ENCODE measurements at places on chromosomes 6 and 20. TPM values are rescaled to one million over a fixed set of nuclear protein-coding genes. Genes with fewer than 3 reads are reported as not detected.

Gene ZNF318
- total RNA-seq, result 9.9 TPM

DNA sequence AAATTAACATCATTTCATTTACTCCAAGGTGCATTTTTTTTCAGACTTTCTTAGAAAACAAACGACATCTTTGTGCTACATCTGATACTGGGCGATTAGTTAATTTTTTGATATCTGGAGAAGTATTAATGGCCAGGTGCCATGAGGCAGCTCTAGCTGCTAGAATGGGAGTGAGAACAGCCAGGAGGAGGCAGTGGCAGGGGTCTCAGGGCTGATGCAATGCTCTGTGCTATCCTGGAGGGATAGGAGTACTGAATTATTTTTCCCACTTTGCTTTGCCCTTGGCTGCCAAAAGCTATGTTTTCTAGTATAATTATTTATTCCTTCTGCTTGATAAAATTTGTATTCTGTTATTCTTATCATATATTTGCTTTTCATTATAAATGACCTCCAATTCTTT lies 133.6 kb upstream of the NOX3 start:
- DNase-seq, result no peak

DNA sequence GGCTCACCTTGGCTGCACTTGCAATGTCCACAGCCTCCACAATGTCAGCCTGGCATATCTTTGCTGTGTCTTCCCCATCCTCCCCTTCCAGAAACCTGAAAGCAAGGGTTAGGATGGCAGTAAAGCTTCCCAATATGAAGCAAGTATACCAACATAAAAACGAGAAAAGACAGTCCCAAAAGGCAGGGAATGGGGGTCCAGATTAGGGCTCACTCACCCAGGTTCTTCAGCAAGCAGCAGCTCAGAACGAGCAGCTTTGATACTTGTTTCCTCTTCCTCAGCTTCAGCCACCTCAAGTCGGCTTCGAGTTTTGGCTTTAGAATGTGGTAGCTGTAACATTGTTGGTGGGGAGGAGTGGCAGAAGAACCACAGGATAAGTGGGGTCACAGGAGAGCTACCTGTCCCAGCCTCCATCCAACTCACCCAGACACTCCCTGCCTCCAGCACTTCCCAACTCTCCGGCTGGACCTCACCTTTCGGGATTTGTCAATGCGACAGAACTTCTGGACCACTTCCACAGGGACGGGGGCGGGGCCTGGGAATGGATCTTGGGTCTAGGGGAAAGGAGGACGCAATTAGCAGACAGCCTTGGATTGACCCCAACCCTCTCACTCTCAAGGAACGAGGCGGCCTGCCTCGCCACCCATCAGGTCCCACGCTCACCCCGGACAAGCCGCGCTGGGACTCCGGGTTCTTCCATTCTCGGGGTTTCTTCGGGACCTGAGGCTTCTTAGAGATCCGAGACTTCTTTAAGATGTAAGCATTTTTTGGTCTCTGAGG lies 708 bp downstream of the WDR46 start:
- no peak for DNase-seq

GRCh38 chr6:140966676-140967075 lies 1166.0 kb upstream of the GJE1 start:
- DNase-seq, result no peak

DNA sequence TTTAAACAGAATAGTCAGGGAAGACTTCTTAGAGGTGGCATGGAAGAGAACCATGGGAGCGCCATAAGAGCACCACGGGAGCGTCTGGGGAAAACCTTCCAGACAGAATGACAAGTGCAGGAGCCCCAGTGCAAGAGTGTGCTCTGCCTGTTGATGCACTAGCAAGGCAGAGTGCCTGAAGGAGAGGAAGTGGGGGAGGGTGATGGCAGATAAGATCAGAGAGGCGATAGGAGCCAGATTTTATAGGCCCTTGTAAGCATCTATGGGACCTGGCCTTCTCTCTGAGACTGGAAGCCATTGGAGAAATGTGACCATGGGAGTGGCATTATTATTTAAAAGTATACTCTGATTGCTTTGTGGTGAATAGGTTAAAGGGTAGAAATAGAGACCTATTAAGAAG lies 13.1 kb downstream of the FUCA2 start:
- no peak for DNase-seq

DNA sequence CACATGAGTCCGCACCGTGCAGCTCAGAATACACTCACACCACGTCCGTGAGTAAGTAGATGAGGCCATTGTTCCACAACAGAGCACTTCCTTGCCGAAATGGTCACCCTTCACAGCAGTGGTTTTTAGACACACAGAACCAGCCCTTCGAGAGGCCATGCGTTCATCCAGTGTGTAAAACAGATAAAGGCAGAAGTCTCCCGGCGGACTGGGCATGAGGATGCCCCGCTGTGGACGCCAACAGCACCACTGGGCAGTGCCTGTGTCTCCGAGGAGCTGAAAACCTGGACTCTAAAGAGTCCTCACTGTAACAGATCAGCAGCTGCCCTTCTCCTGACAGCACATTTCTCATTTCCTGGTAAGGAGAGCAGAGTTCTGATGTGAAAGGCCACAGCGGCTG lies 75.2 kb downstream of the WDR27 start:
- no peak for DNase-seq

GRCh38 chr6:138796771-138797170 lies 884 bp downstream of the ECT2L start:
- DNase-seq, result no peak

Measured in activated naive CD4-positive, alpha-beta T cell treated with anti-CD3 and anti-CD28 coated beads for 36 hours (primary cell).